ENCODE measurements at places on chromosomes 6 and 20.
A peak's percentile ranks its signal among the peaks of the same experiment; 100 is the strongest.

GRCh38 chr6:19866985-19867627 lies 29.9 kb downstream of the ID4 start:
- peak; percentile 71 for DNase-seq
- peaks cover 25% of the 10 kb centered on the region for H3K27me3 ChIP-seq
- H3K27ac ChIP-seq, result no peak overlapping the region
- H3K4me1 ChIP-seq, result peaks cover 14% of the 10 kb centered on the region
- no peak overlapping the region for H3K4me3 ChIP-seq

- H3K36me3 ChIP-seq, result no peaks in the 10 kb centered on the region
- DNase-seq, result no peak
- H3K4me3 ChIP-seq, result no peak overlapping the region
- H3K27me3 ChIP-seq, result no peaks in the 10 kb centered on the region
Measured at GRCh38 chr6:90072935-90073464, 178.7 kb downstream of the GJA10 start.

GRCh38 chr20:2804041-2804828 lies 3.8 kb upstream of the CPXM1 start:
- peaks cover 4% of the 10 kb centered on the region for H3K27me3 ChIP-seq
- H3K27ac ChIP-seq, result no peak overlapping the region
- no peak overlapping the region for H3K4me3 ChIP-seq
- DNase-seq, result no peak
- no peaks in the 10 kb centered on the region for H3K36me3 ChIP-seq
- peaks cover 7% of the 10 kb centered on the region for H3K4me1 ChIP-seq

DNA sequence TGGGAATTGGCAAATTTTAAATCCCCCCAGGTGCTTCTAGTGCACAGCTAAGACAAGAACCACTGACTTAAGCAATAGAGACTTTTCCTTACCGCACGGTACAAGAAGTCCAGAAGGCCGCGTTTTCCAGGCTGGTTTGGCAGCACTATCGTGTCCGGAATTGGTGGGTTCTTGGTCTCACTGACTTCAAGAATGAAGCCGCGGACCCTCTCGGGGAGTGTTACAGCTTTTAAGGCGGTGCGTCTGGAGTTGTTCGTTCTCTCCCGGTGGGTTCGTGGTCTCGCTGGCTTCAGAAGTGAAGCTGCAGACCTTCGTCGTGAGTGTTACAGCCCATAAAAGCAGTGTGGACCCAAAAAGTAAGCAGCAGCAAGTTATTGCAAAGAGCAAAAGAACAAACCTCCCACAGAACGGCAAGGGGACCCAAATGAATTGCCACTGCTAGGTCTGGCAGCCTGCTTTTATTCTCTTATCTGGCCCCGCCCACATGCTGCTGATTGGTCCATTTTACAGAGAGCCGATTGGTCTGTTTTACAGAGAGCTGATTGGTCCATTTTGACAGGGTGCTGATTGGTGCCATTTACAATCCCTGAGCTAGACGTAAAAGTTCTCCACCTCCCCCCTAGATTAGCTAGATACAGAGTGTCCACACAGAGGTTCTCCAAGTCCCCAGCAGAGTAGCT lies 264.5 kb downstream of the PREX1 start:
- H3K36me3 ChIP-seq, result no peaks in the 10 kb centered on the region
- H3K27ac ChIP-seq, result no peak overlapping the region
- no peaks in the 10 kb centered on the region for H3K4me1 ChIP-seq
- no peaks in the 10 kb centered on the region for H3K27me3 ChIP-seq

GRCh38 chr20:1809131-1809572 lies 86.1 kb upstream of the SIRPA start:
- H3K4me1 ChIP-seq, result peaks cover 17% of the 10 kb centered on the region
- H3K4me3 ChIP-seq, result no peak overlapping the region
- H3K27ac ChIP-seq, result no peak overlapping the region
- DNase-seq, result no peak

GRCh38 chr6:80528115-80528514 lies 421.6 kb downstream of the BCKDHB start:
- no peak overlapping the region for H3K27ac ChIP-seq
- no peak overlapping the region for H3K4me3 ChIP-seq
- H3K27me3 ChIP-seq, result no peaks in the 10 kb centered on the region
- peaks cover 11% of the 10 kb centered on the region for H3K4me1 ChIP-seq
- no peaks in the 10 kb centered on the region for H3K36me3 ChIP-seq

- no peak overlapping the region for H3K4me3 ChIP-seq
- no peak overlapping the region for H3K27ac ChIP-seq
- no peaks in the 10 kb centered on the region for H3K36me3 ChIP-seq
- H3K4me1 ChIP-seq, result no peaks in the 10 kb centered on the region
Measured at GRCh38 chr6:143158113-143158581, 97.5 kb downstream of the AIG1 start.

- DNase-seq, result no peak
- 0 out of 2 replicates have a peak, but pooled peaks cover 3% of the 10 kb centered on the region for H3K36me3 ChIP-seq
- peak overlapping the region; percentile 97 for H3K27ac ChIP-seq
- no peaks in the 10 kb centered on the region for H3K27me3 ChIP-seq
- peaks cover 61% of the 10 kb centered on the region for H3K4me1 ChIP-seq
- H3K4me3 ChIP-seq, result no peak overlapping the region
Measured at GRCh38 chr6:129499843-129500219, 210.1 kb downstream of the ARHGAP18 start.

GRCh38 chr20:64103871-64104666 lies 3.3 kb downstream of the NPBWR2 start:
- no peaks in the 10 kb centered on the region for H3K27me3 ChIP-seq
- H3K4me1 ChIP-seq, result peaks cover 13% of the 10 kb centered on the region
- H3K36me3 ChIP-seq, result no peaks in the 10 kb centered on the region
- no peak overlapping the region for H3K4me3 ChIP-seq
- no peak overlapping the region for H3K27ac ChIP-seq

- no peaks in the 10 kb centered on the region for H3K36me3 ChIP-seq
- DNase-seq, result no peak
- H3K27ac ChIP-seq, result no peak overlapping the region
- H3K27me3 ChIP-seq, result no peaks in the 10 kb centered on the region
- no peaks in the 10 kb centered on the region for H3K4me1 ChIP-seq
Measured at GRCh38 chr6:91816335-91816734, 1229.5 kb upstream of the MAP3K7 start.

DNA sequence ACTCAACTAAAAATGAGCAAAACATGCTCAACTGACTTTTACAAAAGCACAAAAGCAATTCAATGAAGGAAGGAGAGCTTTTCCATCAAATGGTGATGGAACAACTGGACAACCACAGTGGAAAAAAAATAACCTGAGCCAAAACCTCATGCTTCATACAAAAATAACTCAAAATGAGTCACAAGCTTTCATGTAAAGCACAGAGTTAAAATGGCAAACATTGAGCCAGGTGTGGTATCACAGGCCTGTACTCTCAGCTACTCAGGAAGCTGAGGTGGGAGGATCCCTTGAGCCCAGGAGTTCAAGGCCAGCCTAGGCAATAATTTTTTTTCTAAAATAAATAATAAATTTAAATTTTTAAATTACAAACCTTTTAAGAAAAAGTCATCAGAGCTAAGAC lies 18.4 kb upstream of the HLA-G start:
- no peak for DNase-seq
- H3K27me3 ChIP-seq, result no peaks in the 10 kb centered on the region
- no peak overlapping the region for H3K27ac ChIP-seq
- H3K4me3 ChIP-seq, result no peak overlapping the region

- no peak for DNase-seq
- H3K36me3 ChIP-seq, result no peaks in the 10 kb centered on the region
- H3K27me3 ChIP-seq, result no peaks in the 10 kb centered on the region
- no peaks in the 10 kb centered on the region for H3K4me1 ChIP-seq
- no peak overlapping the region for H3K27ac ChIP-seq
Measured at GRCh38 chr6:132749111-132749510, 8.6 kb downstream of the VNN2 start.

GRCh38 chr6:49233483-49233882 lies 229.6 kb downstream of the MMUT start:
- H3K4me1 ChIP-seq, result no peaks in the 10 kb centered on the region
- DNase-seq, result no peak
- H3K4me3 ChIP-seq, result no peak overlapping the region
- no peak overlapping the region for H3K27ac ChIP-seq

- H3K4me1 ChIP-seq, result no peaks in the 10 kb centered on the region
- no peak for DNase-seq
- no peak overlapping the region for H3K4me3 ChIP-seq
- peaks cover 15% of the 10 kb centered on the region for H3K27me3 ChIP-seq
Measured at GRCh38 chr6:39903656-39904055, 30.6 kb downstream of the MOCS1 start.

Measured in HCT116 (cell line).